Hematopoietic multipotent progenitor cell treated with erythropoietin and hydrocortisone succinate and interleukin-3 and kit ligand, for 8 days (in vitro differentiated cells): ENCODE measurements at places on chromosomes 6 and 20.

DNA sequence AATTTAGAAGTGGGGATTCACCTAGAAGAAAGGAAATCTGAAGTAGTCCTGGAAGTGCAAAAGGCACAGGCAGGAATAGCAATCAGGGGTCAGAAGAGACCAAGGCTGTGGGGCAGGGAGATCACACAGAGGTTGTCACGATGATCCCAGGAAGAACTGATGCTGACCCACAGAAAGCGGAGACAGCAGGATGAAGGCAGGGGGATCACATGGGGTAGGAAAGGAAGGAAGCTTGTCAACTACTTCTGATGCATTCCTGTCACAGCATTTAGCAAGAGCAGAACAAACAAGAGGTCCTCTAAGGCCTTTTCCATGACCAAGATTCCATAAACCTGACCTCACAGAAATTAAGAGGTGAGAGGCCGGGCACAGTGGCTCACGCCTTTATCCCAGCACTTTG lies 79.1 kb downstream of the SLC23A2 start:
- no peak for DNase-seq

DNA sequence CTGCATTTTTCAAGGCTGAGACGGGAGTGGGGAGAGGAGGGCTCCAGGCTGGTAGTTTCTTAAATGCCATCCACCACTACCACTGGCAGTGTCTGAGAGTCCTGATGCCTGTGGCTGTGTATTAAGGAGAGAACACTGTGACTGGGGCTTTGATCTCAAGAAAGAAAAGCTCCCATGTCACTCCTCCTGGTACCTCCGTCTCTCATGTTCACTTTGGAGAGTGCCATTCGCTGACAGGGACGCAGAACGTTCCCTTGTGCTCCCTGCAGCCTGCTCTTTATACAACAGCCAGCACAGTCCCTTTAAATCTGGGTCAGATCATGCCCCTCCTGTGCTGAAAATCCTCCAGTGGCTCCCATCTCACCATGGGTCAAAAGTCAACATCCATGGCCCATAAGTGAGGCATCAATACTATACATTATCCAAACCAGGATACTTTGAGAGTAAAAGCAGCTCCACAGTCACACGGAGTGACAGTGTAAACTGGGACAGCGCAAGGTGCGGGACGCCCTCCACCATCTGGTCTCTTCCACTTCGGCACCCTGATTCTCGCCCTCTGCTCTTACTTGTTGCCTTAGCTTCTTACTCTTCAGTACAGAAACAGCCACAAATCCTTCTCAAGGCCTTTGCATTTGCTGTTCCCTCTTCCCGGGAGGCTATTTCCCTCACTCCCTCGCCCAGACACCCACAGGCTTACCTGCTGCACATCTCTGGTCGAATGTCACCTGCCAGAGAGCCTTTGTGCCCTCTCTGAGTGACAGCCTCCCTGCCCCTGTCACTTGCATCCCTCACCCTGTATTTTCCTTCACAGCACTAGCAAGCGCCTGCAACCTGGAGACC lies 20.0 kb downstream of the PDYN start:
- DNase-seq = no peak

GRCh38 chr6:144678844-144679243 lies 393.7 kb downstream of the UTRN start:
- DNase-seq = peak; percentile 16

- DNase-seq = no peak
Measured at GRCh38 chr6:53412751-53413150, 64.0 kb upstream of the ELOVL5 start.

- DNase-seq = no peak
Measured at GRCh38 chr20:57091748-57092111, 174.7 kb downstream of the BMP7 start.

DNA sequence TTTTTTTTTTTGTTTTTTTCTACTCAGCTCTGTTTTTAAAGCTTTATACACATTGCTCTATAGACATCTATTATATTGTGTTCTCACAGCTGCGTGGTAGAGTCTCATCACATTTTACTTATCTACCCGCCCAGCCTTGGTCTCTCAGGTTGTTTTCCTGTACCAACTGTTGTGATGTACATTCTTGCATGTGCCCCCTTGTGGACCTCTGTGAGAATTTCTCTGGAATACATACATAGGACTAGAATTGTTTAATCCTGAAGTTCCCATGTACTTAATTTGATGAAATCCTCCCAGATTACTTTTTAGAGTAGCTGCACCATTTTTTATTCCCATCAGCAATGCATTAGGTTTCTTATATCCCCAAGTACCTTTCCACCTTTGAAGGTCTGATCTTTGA lies 40.4 kb upstream of the TINAG start:
- DNase-seq = peak; percentile 41

DNA sequence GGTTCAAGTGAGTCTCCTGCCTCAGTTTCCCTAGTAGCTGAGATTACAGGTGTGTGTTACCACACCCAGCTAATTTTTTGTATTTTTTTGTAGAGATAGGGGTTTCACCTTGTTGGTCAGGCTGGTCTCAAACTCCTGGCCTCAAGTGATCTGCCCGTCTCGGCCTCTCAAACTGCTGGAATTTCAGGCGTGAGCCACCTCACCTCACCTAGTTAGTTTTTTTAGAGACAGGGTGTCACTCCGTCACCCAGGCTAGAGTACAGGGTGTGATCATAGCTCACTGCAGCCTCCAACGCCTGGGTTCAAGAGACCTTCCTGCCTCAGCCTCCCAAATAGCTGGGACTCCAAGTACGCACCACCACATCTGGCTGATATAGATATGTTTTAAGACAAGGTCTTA lies 22.9 kb downstream of the SYTL3 start:
- DNase-seq = no peak

DNA sequence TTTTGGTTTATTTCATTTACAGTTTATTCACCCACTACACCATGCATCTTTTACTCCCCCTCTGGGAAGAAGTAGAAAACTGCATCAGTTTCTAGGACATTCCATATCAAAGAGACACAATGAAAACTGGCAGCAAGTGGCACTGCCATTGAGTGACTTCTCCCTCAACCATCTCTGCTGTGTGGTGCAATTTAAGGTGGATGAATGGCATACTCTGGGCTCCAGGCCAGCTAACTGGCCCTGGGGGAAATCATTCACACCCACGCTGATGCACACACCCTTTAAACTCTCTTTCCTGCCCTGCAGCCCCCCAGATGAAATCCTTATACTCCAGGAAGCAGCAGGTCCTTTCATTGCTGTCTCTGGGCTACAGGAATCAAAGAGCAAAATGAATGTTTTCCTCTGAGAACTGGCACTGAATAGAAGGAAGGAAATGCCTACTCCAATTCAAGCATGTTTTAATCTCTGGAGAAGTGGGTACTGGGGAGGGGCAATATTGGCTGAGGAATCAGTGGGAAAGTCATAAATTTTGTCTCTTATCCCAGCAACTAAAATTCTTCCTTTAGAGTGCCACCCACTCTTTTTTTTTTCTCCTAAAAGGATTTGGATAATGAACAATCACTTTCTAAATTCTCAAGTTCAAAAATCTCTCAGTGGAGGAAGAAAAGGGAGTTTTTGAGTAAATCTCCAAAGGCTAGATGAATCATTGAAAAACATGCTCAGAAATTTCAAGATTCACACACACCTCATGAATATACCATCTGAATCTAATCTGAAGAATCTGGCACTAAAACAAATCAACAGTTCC lies 16.9 kb upstream of the RFPL4B start:
- DNase-seq = no peak

DNA sequence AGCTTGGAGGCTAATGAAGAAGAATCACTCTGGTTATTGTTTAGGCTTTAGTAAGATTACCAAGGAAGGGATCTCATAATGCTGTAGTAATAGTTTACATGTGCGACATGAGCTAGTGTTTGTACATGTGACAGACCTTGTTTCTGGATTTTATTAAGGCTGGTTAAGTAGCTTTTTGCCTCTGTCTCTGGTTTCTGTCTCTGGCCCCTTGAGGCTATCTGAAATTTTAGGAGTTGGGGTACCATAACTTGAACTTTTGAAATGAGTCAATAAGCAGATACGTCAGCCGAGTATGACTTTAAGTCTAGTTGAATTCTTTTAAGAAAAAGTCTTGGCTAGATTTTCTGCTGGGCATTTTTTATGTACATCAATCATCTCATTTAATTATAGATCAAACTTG lies 9.5 kb downstream of the CBFA2T2 start:
- DNase-seq = no peak

DNA sequence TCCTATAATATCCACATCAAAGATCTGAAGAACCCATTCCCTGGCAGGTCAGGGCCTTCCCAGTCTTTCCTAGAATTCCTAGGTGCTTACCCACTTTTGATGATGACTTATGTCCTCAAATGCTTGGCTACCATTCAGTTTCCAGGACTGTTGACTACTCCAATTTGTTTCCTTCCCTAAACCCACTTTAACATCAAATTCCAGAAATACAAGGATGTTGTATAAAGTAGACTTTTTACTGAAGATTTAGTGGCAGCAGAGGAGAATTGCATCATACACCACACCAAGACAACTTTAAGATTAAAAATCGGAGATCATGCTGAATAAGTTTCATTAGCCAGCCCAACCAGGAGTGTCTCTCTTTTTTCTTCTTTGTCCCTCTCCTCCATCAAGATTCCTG lies 203.3 kb upstream of the LAMP5 start:
- no peak for DNase-seq

DNA sequence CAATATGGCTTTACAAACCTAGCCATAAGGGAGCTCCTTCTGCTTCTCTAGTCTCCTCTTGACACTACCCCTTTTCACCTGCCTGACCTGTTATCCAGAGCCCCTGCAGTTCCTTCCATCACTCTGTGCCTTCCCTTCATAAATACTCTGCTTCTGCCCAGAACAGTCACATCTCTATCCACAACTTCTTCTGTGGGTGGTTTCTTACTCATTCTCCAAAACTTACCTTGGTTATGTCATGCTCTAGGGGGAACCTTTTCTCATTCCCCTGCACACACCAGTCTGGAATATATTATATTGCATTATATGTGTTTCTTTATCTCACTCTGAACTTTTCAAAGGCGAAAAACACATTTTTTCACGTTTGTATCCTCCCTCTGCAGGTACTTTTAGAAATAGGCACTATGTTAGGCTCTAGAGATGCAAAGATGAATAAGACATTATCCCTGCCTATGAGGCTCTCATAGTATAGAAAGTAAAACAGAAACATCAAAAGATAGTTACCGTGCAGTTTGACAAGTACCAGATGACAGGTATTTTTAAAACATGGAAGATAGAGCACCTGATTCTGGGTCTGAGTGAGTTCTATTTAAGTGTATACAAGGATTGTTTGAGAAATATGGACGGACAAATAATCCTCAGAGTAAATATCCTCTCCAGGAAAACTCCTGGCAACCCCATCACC lies 51.5 kb downstream of the AIG1 start:
- DNase-seq = no peak

- DNase-seq = no peak
Measured at GRCh38 chr6:48754641-48755040, 643.6 kb upstream of the PTCHD4 start.
